Foreskin fibroblast (primary cell): ENCODE measurements at places on chromosomes 3 and 15.

GRCh38 chr3:131427226-131427625, 45.7 kb downstream of the NUDT16 start:
- no peak for DNase-seq

DNA sequence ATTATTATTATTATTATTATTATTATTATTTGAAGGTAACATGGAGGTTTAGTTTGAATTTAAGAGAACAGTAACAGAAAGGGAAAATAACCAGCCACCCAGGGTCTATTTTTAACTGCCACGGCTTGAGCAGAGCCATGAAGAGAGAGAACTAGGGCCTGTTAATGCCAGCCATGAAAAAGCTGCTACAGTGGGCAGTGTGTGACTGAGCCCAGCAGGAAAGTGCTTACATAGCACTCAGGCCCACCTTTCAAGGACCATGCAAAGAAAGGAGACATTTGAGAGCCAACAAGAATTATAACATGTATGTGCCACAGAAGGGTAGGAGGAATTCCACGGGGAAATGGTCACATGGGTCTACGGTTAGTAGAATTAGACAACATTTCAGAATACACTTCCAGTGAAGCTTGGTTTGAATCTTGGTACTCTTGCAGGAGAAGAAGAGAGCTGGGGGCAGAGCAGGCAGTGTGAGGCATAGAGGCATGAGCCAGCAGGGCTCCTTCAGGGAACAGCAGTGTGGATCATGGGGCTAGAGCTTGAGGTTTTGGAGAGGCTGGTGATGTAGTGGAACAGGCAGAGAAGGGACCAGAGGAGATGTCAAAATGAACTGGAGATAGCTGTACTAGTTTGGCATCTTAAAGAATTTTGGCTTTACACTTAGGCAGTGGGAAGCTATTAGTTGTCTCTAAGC, 140.7 kb downstream of the CMSS1 start:
- no peak for DNase-seq

DNA sequence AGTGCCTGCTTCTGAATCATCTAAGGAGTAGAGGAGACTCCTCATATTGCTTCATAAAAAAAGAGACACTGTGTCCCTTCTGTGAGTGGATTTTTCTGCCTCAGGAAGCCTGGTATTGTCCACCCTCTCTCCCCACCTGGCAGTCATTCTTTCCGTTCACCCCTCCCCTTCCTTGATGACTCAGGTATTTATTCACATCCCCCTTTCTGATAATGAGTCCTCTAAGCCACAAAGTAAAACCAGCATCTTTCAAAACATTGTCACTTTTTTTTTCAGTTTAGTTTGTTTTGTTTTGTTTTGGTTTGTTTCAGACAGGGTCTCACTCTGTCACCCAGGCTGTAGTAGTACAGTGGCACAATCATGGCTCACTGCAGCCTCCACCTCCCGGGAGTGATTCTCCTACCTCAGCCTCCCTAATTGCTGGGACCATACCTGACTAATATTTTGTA, 65.2 kb upstream of the UBE2E1 start:
- DNase-seq, result peak; percentile 43

DNA sequence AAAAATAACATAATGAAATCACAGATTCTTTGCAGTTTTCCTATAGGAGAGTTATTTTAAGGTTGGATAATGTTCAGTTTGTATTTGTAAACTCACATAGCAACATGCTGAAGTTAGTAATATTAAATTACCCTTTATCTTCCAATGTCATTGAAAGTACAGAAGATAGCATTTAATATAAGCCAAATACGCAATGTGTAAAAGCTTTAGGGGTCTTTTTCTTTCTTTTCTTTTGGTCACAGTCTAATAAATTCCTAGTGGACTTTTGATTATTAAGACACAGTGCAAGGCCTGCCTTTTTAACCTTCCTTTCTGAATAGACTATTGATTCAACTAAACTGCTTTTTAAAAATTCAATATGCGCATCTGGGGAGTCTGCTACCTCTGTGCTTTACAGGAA, 79.3 kb downstream of the OTOL1 start:
- DNase-seq, result no peak

DNA sequence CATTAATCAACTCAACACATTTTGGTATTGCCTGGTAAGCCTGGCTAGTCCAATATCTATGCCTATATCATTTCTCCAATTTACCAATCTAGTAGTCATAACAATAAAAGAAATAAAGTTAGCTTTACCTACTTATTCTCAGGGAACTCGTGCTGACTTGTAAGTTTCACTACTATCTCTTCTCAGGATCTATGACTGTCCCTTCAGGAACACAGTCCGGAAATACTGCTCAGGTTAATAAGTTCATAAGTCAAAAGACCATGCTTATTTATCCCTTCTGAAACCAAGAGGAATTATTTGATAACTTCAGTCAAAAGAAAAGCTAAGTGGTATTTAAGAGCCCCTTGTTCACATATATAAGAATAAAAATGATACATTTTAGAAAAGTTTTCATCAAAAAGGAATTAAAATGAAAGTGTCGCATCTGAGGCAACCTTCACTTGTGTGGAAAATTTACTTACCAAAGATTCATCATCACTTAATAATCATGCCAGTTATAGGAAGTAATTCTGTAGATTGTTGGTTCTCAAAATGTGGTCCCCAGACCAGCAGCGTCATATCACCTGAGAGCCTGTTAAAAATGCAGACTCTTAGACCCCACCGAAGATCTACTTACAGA, 15.5 kb upstream of the THRB start:
- DNase-seq, result no peak

GRCh38 chr3:64311424-64312061, 86.3 kb upstream of the PRICKLE2 start:
- DNase-seq, result no peak

DNA sequence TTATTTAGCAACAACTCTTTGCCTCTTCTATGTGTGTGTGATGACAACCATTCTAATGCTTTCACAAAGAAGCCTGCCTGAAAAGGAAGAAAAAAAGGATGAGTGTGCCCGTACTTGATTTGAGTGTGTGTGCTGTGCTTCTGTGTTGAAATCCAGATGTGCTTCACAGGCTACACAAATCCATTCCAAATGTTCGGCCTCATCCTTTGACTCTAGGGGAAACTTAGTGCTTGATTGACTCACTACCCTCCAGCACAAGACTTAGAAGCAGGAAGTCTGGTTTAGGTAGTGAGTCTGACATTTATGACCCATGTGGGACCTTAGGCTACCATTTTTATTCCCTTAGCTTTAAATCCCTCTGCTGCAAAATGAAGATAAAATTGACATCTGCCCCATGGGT, 108.8 kb upstream of the PLAAT1 start:
- peak; percentile 55 for DNase-seq

GRCh38 chr3:120203016-120203415, 82.0 kb downstream of the GPR156 start:
- peak; percentile 91 for DNase-seq

- no peak for DNase-seq
Measured at GRCh38 chr3:108475220-108475782, 35.1 kb downstream of the MYH15 start.

DNA sequence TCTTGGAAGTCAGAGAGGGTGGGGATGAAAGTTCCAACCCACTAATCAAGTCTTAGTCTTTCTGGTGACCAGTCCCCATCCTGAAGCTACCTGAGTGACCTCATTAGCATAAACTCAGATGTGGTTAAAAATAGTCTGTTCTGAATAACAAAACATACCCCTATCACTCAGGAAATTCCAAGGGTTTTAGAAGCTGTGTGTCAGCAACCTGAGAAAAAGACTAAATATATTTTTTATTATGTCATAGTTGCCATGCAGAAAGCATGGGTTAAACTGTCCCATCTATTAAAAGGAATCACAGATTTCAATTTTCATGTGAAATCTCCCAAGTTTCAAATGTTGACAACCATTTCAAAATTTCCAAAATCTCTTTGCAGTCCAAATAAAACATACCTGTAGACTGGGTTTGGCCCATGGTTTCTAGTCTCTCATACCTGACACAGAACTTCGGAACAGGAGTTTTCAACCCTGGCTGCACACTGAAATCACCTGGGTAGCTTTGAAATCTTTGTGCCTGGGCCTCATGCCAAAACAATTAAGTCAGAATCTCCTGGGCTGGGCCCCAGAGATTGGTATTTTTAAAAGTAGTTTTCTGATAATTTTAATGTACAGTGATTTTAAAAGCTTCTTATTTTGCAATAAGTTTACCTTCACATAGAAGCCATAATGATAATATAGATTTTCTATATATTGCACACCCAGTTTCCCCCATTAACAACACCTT, 476.3 kb downstream of the RBMS3 start:
- DNase-seq, result peak; percentile 29

DNA sequence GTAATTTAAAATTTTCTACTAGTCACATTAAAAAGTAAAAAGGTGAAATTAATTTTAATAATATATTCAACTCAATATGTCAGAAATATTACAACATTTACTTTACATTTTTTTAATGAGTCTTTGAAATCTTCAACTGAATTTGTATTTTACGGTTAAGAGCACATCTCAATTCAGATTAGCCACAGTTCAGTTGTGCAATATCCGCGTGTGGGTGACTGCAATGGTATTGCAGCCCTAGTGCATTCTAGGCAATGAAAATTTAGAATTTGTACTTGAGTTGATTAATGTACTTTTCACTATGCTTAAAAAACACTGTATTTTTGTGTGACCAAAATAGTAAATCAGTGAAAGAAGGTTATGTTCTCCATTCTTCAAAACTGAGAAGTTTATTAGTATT, 57.3 kb downstream of the CEP63 start:
- no peak for DNase-seq

DNA sequence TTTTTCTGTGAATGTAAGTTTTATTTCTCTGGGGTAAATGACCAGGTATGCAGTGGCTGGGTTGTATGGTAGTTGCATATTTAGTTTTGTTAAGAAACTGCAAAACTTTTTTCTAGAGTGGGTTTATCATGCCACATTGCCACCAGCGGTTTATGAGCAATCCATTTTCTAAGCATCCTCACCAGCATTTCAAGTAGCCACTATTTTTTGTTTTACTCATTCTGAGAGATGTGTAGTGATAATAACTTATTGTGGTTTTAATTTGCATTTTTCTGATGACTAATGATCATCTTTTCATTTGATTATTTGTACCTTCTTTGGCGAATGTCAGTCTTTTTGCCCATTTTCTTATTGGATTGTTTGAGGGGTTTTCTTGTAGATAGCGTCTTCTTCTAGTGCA, 56.2 kb downstream of the SPRED1 start:
- DNase-seq, result no peak

GRCh38 chr3:150454622-150455021, 46.5 kb downstream of the TSC22D2 start:
- DNase-seq, result no peak

- DNase-seq, result no peak
Measured at GRCh38 chr15:96495386-96495785, 164.9 kb downstream of the NR2F2 start.

DNA sequence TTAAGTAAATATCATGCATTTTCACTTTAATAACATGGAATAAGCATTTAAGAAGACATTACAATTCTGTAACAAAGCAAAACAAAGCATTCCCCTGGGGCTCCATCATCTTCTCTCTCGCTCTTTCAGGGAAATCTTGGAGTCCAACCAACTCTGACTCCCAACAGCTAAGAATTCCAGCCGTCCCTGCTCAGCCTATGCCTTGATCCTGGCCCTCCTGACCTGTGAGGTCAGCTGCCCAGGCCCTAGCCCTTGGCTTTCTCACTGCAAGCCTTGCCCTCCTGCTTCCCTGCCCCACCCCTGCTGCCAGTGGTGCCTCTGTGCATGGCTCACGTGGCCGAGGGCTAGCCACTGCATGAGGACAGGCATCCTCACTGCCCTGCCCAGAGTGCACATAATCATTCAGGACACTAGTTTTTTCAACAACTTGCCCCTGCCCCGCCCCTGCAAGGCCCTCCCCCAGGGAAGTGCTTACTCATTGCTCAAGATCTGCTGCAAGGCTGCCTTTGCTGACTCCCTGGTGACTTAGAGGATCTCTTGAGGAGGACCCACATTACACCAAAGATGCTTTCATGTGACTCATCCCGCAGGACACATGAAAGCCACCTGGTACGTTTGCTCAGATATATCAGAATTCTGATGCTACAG, 37.6 kb downstream of the MTMR10 start:
- peak; percentile 96 for DNase-seq

GRCh38 chr3:13039213-13039896, 33.9 kb downstream of the IQSEC1 start:
- DNase-seq, result no peak

- no peak for DNase-seq
Measured at GRCh38 chr3:126538316-126538715, 14.4 kb downstream of the CHST13 start.

- no peak for DNase-seq
Measured at GRCh38 chr3:171986176-171986575, 53.2 kb upstream of the FNDC3B start.

DNA sequence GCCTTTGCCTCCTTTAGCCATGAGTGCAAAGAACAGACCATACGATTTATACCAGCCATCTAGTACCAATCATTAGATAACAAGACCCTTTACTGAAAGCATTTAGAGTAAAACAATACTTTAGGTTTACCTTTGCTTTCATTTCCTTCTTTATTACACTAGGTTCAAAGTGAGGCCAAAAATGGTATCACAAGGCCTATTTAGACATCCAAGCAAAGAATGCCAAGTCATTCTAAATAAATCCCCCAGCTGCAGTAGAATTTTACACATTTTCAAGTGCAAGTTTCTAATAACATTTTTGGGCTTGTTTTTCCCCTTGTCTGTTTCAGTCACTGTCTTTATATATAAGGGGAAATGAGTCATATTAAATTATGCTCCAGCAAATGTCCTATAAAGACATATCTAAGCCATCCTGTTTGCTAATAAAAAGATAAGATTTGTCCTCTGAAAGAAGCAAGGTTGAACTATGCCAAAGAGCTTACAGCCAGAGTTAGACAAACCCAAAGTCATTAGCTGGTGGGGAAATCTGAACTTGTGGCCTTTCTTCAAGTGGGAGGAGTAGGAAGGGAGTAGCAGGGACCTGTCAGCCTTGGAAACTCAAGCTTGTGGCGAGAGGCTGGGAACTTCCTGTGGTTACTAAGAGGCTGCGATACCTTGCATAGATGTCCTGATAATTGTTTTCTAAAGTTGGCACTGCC, 232.7 kb downstream of the MECOM start:
- DNase-seq, result no peak

GRCh38 chr15:88881775-88882174, 13.6 kb downstream of the HAPLN3 start:
- no peak for DNase-seq

GRCh38 chr3:190618330-190619030, 104.6 kb downstream of the IL1RAP start:
- no peak for DNase-seq

- peak; percentile 28 for DNase-seq
Measured at GRCh38 chr3:78690766-78691165, 1077.0 kb downstream of the ROBO1 start.

- no peak for DNase-seq
Measured at GRCh38 chr15:73600413-73601335, 32.5 kb downstream of the NPTN start.

GRCh38 chr3:171508676-171509075, 48.5 kb upstream of the TNIK start:
- DNase-seq, result no peak
